DMS153 (cell line): ENCODE measurements at places on chromosomes 3 and 15.

- peak; percentile 12 for DNase-seq
These were observed 76.6 kb downstream of the SRGAP3 start for GRCh38 chr3:9172851-9173321.

DNA sequence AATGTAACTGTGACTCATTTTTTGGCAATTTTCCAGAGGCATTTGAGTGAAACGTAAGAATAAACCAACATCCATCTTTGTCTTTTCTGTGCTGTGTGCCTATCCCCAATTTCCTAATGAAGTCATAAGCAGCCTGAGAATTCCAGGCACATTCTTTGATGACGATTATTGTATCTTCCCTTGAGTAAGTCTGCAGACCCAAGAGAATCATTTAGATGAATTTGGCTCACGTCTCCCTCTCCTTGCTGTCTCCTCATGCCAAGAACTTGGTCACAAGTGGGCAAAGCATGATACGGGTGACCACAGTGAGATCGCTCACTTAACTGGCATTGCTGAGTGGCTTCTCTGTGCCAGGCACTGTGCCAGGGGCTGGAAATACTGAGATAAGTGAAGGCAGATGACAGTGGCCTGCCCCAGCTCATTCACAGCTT is 384.5 kb upstream of the IL12A start:
- no peak for DNase-seq

- no peak for DNase-seq
These were observed 146.9 kb upstream of the IL12A start for GRCh38 chr3:159841766-159842165.

DNA sequence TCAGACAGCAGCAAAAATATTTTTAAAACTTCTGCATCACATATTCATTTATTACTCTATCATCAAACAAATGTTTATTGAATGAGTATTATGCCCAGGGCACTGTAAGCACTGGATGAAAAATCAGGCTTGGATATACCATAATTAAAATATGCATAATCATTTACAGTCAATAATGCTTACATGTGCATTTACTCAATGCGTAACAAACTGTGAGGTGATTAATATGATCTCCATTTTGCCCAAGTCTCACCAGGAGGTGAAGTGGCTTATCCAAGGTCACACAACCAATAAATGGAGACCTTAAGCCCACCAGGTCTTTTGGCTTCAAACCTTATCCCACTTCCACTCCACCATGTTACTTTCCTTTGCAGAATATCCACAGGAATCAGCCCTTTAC is 117.3 kb upstream of the SLC24A5 start:
- no peak for DNase-seq

GRCh38 chr15:68798346-68799094 is 22.2 kb downstream of the ANP32A start:
- DNase-seq, result no peak

DNA sequence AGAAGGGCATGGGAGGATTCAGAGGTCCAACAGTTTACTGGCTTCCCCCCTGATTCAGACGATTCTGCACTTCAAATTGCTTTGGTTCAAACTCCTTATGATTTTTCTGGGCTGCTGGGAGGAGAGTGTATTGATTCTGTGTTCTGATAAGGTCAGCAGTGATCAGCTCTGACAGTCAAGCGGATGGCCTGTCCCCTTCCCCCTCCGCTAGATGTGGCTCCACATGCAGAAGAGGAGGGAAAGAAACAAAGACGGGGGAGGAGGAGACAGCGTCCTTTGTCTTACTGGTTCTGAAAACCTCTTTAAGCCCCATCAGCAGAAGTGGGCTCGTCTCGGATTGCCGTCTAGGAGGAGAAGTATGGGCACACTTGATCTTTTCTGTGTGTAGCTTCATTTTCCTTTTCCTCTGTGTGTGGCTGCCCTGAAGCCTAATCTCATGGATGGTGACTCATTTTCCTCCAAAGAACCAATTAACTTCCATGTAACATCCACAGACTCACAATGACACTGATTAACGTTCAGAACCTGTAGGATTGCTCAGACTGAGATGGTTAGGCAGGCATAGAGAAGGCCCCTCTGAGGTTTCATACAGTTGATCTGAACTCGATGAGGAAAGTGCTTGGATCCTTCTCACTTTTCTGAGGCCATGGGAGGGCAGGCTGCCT is 162.4 kb upstream of the PPP2R3A start:
- no peak for DNase-seq

- DNase-seq, result no peak
These were observed 44.0 kb downstream of the CLSTN2 start for GRCh38 chr3:139978966-139979365.

DNA sequence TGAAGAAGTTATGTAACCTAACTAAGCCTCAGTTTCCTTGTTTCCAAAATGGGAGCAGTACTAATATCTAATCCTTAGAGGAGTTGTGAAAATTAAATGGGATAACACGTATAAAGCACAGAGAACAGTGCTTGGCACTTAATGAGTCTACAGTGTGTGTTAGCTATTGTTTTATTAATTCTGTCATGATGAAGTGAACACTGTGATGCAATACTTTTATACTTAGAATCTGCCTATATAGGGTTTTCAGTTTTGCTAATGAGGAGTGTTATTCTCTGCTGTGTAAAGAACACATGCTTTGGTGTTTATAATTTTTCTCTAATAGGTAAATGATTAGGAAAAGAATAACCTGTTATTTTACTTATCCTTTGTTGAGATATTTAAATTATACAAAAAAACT is 65.2 kb downstream of the MBNL1 start:
- DNase-seq, result no peak

DNA sequence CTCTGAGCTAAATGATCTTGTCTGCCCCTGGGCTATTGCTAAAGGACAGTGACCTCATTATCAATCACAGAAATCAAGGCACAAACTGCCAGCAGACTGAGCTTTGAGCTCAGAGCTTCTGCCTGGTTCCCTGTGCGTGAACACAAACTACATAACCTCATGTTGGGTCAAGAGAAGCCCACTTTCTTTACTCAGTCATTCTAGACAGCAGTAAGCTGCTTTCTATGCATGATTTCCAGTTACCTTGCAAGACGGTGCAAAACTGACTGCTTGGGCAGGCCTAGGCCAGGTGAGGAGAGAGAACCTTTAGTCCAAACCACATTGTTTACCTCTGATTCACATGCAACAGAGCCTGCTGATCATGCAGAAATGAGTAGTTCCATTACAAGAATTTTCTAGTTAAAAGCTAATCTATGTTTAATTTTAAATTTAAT is 75.1 kb downstream of the ARRDC4 start:
- DNase-seq, result no peak

GRCh38 chr3:10599017-10599416 is 93.6 kb upstream of the ATP2B2 start:
- no peak for DNase-seq

GRCh38 chr3:126638790-126639189 is 16.1 kb downstream of the TXNRD3 start:
- no peak for DNase-seq

DNA sequence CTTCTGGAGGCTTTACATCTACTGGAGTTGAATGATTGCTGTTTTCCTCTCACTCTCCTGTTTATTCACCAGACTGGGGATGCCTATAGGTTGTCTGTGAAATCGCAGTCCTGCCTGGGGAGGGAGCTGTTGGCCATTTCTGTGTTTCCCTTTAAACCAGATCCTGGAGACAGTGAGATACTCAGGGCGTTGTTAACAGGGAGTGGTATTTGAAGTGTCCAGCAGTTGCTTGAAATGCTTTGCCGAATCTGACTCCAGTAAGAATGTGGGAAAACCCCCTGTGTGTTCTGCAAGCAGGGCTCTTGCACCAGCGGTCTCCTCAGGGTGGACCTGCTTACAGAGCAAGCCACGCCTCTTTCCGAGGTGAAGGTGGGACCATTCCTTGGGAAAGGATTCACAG is 4.3 kb upstream of the LRRK1 start:
- DNase-seq, result no peak

- DNase-seq, result no peak
These were observed 224.7 kb upstream of the TBC1D5 start for GRCh38 chr3:17967111-17967510.

DNA sequence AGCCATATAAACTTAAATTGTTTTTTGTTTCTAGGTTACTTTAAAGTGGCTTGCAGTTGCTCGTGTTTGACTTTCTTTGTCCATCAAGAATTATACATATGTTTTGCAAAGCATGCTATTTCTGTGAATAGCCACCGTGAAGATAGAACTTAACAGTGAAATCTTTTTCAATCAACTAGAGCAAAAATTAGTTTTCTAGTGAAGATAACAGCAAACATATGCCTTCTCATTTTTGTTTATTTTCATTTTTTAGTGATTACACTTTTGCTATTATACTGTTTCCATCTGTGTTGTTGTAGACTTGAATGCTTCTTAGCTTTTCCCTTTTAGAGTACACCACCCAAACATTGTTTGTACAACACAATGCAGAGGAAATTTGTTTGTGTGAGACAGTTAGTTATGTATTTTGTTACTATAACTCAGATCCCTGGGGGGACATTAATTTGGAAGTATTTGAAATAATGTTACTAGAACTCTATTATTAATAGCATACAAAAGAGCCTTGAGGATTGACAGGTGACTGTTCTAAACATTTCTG is 62.8 kb downstream of the CRYBG3 start:
- no peak for DNase-seq

GRCh38 chr15:92979011-92979701 is 79.0 kb downstream of the CHD2 start:
- DNase-seq, result no peak

DNA sequence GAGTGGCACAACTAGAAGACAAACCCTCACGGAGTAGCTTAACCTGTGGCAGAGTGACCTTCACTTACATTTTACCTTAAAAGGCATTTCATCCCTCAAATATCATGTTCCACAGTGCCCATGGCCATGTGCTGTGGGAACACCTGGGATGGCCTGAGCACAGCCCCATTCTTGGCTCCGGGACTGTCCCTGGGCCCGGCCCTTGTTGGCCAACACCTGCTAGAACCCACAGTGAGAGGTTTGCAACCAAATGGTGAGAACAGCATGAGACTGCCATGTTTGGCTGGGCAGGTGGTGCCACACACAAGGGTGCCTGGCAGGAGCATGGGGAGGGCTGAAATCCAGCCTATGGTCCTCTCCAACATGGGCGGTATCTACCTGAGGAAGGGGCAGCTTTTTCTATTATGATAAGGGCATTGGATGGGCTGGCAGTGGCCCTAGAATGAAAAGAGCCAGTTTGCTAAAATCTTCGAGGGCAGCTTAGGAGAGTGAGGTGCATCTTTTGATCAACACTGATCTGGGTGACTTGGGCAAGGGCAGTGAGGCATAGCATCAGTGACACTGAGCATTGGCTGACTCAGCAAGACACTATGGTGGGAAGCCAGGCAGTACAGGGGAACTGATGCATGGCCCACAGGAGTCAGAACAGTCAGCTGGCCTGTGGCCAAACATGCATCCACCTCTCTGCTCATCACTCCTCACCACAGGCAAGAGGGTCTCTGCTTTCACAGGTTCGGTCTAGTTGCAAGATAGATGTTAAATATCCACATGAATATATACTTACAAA is 53.9 kb downstream of the SYNM start:
- DNase-seq, result no peak

GRCh38 chr3:135023996-135024658 is 229.1 kb downstream of the EPHB1 start:
- no peak for DNase-seq

GRCh38 chr3:126985132-126985985 is 2.4 kb downstream of the PLXNA1 start:
- no peak for DNase-seq

GRCh38 chr3:61940236-61940635 is 378.9 kb downstream of the PTPRG start:
- DNase-seq, result no peak

GRCh38 chr3:47079432-47079831 is 84.5 kb downstream of the SETD2 start:
- no peak for DNase-seq

DNA sequence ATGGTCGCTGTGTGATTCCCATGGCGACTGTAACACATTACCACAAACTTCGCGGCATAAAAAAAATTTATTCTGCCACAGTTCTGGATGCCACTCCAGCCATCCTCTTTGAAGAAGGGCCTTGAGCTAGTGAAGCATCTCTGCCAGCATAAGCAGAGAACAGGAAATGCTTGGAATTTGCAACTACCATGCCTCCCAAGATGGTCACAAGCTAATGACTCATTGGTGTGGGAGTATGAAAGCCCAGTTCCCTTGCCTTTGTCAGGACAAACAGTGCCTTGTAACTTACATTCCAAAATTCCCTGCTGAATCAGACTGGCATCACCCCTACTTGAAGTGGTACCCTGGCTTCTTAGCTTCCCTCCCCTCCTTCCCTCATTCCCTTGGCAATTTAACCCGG is 129.7 kb downstream of the PROS1 start:
- no peak for DNase-seq

DNA sequence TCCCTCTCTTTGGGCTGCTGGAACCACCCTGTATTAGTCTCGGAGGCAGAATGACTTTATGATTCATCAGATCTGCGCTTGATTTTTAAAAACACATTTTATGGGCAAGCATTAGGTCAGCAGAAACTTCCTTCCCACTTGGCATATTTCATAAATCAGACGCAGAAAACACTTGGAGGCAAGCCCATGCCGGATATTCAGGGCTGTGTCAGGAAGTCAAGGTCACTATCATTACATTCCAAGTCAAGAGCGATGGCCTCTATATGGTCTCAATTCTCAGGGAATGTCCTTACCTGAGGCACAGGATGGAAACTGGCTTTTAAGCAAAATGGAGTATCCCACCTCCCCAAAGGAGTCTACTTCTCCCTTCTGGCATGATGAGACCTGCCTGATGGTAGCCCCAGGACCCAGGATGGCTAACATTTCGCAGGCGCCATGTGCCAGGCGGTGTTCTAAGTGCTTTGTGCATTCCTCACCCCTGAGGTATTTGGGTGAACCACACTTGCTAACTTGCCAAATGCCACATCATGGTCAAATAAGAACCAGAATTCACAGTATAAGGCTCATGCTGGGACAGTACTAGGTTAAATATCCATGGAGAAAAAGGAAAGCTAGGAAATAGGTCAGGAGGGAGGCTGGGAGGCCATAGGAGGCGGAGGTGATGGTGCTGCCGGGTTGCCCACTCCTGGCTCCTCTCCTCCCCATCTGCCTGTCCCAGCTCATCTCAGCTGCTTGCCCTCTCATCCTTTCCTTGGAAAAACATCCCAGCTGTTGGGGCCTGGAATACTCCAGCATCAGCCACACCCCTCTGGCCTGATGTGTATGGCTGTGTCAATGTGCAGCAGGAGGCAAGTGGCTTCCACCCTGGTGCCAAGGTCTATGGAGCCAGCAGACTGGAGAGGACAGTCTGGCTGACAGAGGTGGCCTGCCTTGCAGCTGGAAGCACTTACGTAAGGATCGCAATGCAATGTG is 18.8 kb downstream of the BCL2L10 start:
- no peak for DNase-seq

GRCh38 chr3:57733790-57734189 is 22.3 kb upstream of the SLMAP start:
- no peak for DNase-seq

GRCh38 chr3:1551741-1552140 is 458.9 kb downstream of the CNTN6 start:
- DNase-seq, result no peak

DNA sequence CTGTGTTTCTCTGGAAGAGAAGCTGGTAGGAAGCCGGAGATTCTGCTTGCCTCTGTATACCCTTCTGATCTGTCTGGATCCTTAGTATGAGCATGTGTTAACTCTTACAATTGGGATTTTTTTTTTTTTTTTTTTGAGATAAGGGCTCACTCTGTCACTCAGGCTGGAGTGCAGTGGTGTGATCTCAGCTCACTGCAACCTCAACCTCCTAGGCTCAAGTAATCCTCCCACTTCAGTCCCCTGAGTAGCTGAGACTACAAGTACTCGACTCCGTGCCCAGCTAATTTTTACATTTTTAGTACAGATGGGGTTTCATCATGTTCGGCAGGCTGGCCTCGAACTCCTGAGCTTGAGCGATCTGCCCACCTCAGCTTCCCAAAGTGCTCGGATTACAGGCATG is 44.5 kb downstream of the RPN1 start:
- no peak for DNase-seq

- no peak for DNase-seq
These were observed 180.1 kb upstream of the BCL6 start for GRCh38 chr3:187925326-187925725.
